Neural crest cell (in vitro differentiated cells): ENCODE measurements at places on chromosomes 12 and 14.

- no peak for DNase-seq
Observed at GRCh38 chr14:99333214-99333613, 61.2 kb upstream of the BCL11B start.

DNA sequence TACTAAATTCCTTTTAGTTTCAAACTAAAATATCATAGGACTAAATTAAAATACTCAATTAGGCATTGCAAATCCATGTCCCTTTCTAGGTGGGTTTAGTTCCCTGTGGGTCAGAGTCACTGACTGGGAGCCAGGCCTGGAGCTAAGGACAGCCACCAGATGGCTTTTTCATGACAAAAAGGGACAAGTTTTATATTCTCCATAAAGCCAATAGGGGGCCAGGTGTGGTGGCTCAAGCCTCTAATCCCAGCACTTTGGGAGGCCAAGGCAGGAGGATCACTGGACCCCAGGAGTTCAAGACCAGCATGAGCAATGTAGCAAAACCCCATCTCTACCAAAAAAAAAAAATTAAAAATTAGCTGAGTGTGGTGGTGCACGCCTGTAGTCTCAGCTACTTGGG is 35.4 kb upstream of the EIF5 start:
- no peak for DNase-seq

DNA sequence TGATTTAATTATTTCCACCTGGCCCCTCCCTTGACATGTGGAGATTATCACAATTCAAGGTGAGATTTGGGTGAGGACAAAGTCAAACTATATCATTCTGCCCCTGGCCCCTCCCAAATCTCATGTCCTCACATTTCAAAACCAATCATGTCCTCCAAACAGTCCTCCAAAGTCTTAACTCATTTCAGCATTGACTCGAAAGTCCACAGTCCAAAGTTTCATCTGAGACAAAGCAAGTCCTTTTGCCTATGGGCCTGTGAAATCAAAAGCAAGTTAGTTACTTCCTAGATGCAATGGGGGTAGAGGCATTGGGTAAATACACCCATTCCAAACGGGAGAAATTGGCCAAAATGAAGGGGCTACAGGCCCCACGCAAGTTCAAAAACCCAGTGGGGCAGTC is 31.1 kb upstream of the SPATA7 start:
- DNase-seq, result no peak

DNA sequence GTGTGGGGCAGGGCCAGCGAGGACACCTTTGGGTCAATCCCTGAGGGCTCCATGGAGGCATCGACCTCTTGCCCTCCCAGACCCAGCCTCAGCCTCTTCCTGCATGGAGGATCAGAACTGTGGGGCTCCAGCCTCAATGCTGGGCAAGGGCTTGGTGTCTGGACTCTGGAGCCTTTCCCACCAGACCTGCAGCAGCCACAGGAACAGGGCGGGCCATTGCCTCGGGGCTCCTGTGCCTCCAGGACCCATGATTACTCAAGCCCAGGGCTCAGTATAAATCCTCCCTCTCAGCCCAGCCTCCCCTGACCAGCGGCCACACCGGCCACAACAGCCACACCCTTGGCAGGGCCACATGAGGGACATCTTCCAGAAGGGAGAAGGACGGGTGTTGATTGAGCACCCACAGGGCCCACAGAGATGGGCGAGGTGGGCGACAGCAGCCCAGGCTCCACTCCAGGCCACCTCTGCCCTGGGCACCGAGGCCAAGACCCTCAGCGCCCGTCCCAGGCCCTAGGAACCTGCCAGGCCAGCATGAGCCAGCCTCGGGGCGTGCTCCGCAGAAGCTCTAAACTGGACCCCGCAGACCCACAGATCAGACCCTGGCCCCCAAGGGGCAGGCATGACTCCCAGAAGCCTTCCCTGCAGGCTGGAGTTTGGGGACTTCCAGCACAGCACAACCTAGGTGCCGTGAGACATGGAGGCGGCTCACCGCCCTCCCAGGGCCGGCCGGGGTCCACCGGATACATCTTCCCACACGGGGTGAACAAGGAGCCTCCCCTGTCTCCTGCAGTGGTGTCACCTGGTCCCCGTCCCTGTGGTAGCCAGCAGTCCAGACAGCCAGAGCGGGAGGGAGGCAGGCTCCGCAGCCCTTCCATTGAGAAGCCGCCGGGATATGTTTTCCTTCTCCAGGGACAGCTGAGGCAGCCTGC is 25.1 kb downstream of the NCOR2 start:
- DNase-seq, result no peak

GRCh38 chr12:89857652-89858274 is 149.1 kb upstream of the ATP2B1 start:
- no peak for DNase-seq

- no peak for DNase-seq
Observed at GRCh38 chr12:10170216-10170615, 1.7 kb downstream of the OLR1 start.

DNA sequence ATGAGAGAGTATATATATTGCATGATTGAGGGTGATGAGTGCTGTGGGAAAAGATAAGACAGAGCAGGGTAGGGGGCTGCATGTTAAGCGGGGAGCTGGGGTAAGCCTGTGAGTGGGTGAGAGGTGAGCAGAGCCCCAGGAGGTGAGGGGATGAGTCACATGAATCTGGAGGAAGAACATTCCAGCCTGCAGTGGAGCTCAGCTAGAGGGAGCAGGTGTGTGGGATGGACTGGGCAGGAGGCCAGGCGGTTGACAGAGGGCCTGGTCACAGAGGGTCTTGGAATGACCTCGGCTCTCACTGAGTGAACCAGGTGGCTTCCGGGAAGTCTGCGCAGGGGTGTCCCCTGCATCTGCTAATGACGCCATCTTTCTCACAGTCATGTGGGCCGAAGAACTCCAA is 44.4 kb downstream of the GIT2 start:
- no peak for DNase-seq

GRCh38 chr12:99915251-99916082 is 69.3 kb downstream of the ANKS1B start:
- no peak for DNase-seq

DNA sequence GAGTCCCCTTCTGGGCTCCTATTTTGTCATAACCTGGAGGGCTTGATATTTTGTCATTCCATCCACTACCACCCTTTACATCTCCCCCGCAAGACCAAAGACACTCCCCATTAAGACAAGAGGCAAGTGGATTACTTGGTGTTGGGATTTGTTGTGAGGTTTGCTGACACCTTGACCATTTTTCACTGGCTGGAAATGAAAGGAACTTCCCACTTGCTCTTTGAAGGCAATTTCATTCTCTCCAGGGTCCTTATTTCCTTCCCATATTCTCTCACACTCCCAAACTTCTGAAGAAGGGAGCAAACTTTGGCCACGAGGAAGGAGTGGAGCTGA is 14.9 kb downstream of the AGAP2 start:
- no peak for DNase-seq

- no peak for DNase-seq
Observed at GRCh38 chr12:130441771-130442760, 104.4 kb downstream of the PIWIL1 start.

DNA sequence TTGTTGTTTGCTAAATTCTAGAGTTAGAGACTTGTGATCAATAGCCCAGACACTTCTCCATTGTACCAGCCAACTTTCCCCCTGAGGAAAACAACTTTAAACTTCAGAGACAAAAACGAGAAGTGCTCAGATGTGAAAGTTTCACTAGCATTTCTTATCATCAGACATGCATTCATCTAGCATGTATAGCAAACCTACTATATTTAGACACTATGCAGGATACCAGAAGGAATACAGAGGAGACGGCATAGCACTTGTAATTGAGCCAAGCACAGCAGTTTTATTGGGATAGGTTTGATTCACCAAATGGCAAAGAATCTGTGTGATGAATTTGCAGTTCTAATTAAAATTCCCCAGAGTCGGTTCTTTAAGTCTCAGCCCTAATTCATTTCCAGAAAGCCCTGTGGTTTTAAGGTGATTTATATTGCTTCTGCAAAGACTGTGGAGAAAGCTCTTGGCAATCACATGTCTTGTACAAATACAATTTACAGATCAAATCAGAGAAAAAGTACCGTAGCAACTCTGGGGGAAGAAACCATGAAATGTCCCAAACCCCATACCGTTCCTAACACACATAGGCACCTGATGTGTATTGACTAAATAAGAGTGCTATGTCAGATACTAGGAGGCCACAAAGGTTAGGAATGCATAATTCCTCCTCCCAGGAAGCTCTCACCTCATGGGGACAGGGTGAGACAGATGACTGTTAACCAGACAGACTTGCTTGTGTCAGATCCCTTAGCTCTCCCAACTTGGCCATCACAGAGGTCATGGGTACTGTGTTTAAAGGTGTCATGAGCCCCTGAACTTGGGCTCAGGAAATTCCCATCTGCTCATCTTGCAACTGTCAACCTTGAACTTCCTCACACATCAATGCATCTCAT is 69.6 kb upstream of the KRAS start:
- no peak for DNase-seq

DNA sequence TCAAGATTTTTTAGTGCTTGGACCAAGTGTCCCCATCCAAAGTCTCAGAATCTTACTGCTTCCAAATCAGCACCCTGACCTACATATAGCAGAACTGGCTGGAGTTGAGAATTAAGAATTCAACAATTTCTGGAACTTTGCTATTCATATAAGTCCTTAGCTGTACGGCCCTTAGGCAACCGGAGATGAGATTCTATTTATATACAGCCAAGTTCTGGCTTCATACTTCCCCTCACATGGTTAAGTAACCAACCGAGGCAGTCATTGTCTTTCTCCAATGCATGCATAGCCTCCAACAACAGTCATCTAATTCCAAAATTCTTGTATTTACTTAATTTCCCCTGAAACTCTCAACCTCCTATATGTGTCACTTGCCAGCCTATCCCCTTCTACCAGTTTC is 76.6 kb downstream of the SINHCAF start:
- no peak for DNase-seq

GRCh38 chr12:45887544-45887943 is 102.8 kb downstream of the SCAF11 start:
- DNase-seq, result no peak

GRCh38 chr14:78857974-78858373 is 687.8 kb downstream of the NRXN3 start:
- no peak for DNase-seq

DNA sequence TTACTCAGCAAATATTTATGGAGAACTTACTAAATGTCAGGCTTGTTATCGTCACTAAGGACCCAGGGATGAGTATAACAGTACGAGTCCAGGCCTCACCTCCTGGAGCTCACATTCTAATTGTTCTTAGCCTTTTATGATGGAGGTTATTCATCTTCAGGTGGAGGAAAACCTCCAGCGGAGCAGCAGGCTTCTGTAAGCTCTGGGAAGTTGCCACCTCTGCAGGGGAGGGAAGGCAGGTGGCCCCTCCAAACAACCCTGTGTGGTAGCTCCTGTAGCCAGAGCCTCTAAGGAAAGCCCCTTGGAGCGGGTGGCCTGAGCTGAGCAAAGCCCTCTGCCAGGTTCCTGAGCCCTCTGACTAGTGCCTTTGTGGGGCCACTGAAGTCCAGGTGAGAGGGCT is 104.1 kb downstream of the SMOC1 start:
- DNase-seq, result no peak

GRCh38 chr12:57012600-57013465 is 3.5 kb downstream of the TAC3 start:
- DNase-seq, result no peak

DNA sequence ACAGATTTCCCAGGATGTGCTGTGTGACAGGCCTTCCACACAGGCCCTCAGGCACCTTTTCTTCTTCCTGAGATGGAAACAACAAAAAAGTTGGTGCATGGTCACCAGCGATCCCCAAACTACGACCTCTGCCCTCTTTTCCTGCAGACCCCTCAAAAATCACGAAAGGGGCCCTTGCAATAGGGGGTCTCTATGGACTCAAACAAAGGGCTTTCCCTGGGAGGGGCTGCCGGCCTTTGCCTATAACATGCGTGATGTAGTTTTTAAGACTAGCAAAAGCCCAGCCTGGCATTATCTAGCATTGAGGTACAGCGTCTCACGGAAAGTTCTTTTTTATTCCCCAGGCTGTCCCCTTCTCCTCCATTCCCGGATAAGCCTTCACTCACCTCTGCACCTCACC is 71.2 kb downstream of the DIO3 start:
- no peak for DNase-seq
